ENCODE measurements at places on chromosomes 16 and 17.

DNA sequence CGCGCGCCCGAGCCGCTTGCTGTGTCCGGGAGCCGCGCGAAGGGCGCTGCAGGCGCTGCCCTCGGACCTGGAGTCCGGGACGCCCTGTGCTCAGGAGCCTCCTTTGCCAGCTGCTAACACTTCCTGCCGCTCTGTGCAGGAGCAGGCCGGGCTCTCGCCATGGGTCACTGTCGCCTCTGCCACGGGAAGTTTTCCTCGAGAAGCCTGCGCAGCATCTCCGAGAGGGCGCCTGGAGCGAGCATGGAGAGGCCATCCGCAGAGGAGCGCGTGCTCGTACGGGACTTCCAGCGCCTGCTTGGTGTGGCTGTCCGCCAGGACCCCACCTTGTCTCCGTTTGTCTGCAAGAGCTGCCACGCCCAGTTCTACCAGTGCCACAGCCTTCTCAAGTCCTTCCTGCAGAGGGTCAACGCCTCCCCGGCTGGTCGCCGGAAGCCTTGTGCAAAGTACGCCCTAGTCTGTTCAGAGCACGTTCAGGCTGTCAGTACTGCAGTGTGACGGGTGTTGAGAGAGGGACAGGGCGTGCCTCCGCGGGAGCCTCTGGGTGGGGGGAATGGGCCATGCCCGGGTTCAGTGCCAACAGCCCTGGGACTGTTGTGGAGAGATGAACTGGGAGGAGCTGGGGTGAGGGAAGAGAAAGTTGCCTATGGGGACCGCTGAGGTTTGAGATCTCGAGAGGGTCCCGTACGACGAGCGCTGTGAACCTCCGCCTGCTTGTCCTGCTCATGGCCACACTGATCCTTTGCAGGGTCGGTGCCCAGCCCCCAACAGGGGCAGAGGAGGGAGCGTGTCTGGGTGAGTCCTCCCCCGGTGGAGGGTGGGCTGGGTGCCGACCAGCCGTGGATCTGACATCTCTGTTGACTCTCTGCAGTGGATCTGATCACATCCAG is 1.3 kb downstream of the ZNF276 start:
- peak; percentile 73 for DNase-seq

GRCh38 chr16:87584271-87584670 is 18.0 kb upstream of the JPH3 start:
- DNase-seq = no peak

- peak; percentile 64 for DNase-seq
Measured at GRCh38 chr16:30551781-30552180, 6.4 kb downstream of the ZNF764 start.

DNA sequence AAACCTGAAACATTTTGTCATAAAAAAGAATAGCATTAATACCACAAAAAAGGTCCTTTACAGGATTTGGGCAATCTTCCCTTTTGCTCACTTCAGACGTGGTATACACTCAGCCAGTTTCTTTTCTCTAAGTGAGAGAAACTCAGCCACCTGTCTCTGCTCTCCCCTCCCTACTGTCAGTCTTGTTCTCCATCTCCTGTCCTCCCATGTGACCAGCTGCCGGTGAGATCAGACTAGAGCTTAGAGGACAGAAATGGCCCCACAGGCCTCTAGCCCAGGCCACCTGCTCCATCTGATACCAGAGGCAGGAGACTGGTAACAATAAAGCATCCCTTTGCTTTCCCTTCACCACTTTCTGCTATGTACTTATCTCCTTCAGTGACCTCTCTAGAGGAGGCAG is 34.9 kb downstream of the CMC2 start:
- no peak for DNase-seq
